Hippocampal formation (tissue), 2 donors: ENCODE measurements at places on chromosomes 6 and 20.

DNA sequence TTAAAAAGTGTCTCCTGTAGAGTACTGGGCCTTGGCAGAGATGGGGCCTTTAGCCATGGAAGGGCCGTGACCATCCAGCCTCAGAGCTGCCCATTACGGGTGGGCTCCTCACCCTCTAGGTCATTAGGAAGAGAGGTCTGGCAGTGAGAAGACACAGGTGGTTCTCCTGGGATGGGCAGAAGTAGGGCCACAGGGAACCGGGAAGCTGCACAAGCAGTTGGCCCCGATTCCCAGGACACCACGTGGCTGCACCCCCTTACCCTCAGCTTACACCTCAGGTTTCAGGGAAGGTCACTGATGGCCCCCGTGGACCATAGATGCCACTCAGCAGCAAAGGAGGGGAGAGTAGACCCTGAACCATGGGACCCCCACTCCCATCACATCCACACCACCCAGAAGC is 1.6 kb downstream of the RAET1G start:
- DNase-seq, result no peak

DNA sequence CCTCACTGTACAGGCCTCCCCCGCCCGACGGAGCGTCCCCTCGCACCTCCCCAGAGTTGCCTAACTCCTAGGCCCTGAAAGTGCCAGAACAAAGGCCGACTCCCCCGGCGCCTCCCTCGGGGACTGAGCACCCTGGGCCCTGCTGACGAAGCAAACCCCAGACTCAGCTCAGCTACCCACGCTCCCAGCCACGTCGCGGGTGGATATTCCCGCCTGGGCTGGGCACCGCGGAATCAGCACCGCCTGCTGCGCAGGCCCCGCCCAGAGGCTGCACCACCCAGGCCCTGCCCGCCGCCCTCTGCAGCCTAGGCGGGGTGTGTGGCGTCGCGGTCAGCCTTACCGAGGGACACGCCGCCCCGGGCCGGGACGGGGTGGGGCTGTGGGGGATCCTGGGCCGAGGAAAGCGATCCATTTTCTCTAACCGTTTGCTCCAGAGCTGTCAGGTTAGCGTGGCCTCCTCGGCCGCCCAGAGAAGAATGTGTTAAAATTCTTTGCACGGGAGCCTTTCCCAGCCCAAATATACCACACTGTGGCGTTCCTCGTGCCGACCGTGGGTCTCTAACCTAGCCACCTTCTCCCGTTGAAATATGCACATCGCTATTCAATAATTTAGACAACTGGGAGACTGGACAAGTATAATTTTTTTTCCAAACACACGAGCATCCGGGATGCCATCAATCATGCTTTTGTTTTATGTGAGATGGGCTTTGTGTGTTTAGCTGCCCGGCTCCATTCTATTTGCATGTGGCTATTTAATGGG is 31.4 kb downstream of the TFAP2A start:
- no peak for DNase-seq

DNA sequence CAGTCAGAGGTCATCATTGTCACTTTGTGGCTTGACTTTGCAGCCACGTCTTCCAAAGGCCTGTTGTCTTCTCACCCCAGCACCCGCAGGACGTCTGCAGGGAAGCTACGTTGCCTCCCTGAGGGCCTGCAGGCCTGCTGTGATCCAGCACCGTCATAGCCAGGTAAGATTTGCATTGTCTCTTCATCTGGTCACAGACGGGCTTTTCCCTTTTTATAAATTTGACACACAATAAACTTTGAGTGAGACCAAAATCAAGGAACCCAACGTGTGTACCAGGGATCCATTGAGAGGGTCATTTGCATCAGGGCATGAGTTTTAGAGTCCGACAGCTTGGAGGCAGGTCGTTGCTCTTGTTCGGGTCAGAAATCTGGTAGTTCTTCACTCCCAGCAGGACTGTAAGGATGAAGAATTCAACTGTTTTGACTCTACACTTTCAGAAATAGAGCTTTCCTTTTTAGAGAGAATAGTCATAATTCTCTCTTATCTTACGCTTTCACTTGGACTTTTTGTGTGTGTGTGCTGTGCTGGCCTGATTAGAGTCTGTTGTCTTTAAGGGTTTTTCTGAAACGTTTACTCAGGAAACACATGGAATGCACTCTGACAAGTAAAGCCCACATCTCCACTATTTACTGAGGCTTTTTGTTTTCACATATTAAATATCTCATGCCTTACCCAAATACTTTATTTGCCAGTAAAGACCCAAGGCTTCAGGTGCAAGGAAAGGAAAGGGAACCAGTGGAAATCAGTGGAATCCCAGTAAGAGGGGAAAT is 177.2 kb upstream of the TAB2 start:
- DNase-seq, result no peak

GRCh38 chr20:7908905-7909304 is 31.4 kb downstream of the HAO1 start:
- no peak for DNase-seq

DNA sequence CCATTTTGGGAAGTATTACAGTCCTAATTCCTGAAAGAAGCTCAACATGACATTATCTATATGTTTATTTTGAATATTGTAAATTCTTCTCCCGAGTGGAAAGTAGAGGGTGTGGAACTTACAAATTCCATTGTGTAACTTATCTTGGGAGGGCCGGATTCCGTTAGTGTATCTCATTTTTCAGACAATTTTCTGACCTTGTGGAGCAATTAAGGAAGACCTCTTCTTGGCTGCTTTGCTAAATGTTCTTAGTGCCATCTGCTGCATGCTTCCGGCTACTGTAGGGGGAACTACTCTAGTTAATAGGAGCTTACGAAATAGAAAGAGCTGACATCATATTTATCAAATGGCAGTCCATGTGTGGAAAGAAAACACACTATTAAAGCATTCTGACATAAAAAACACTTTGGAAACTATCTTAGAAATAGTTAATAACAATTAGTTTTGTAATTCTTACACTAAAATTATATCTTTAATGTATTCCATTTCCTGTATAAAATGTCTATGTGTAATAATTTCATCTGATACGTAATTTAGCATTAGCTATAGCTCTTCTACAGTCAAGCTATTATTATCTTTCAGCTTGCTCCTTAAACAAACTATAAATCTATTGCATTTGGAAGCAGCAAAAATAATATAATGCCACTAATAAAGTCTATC is 41.5 kb upstream of the KCNQ5 start:
- peak; percentile 1 for DNase-seq

- DNase-seq, result no peak
These were observed 3.7 kb upstream of the BEND3 start for GRCh38 chr6:107118976-107119375.

DNA sequence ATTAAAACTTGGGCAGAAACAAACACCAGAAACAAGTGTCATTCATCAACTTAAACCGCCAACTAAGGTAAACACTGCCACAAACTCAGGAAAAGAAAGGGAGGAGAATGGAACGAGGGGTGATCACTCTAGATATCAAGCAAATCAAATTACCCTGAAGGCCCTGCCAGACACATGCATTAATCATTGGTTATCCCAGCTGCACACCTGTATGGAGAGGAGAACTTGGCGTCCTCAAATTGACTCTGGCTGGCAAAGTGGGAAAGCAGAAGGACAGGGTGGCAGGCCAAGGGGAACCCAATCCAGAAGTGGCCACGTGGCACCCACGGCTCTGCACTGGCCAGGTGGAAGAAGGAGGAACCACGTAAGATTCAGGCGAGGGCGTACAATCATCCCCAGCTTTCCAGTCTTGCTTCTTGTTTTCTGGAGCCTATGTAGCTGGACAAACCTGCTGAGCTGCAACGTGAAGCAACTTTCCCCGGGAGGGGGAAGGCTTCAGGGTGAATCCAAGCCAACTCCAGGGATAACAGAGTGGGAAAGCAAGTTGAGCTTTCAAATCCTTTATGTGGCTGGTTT is 156.2 kb upstream of the JARID2 start:
- DNase-seq, result no peak

- no peak for DNase-seq
These were observed 1570.0 kb upstream of the DEFB115 start for GRCh38 chr20:29687438-29687837.

GRCh38 chr6:654136-654535 is 2.8 kb downstream of the HUS1B start:
- no peak for DNase-seq

GRCh38 chr6:127457456-127458064 is 1.6 kb downstream of the KIAA0408 start:
- peak; percentile 7 for DNase-seq

GRCh38 chr20:14580418-14581074 is 243.1 kb upstream of the FLRT3 start:
- no peak for DNase-seq

- no peak for DNase-seq
These were observed 47.6 kb upstream of the REV3L start for GRCh38 chr6:111530667-111531066.

- no peak for DNase-seq
These were observed 224.3 kb downstream of the TTLL2 start for GRCh38 chr6:167549213-167549612.

DNA sequence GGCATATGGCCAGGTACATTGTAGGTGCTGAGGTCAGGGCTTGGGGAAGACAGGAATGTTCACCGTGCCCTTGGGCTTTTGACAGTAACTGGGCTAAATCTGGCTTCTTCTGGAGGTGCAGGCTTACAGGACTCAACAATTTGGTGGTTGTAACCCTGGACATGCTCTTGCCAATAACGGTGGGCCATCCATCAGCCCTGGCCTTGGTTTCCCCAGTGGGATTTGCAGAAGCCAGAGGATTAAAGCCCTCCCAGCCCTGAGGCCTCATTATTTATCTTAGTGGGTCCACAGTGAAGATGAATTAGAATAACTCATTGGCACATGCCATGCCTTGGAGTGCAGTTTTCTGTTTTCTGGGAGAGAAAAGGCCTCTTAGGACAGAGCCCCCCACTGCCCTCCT is 44.0 kb downstream of the TOX2 start:
- no peak for DNase-seq

GRCh38 chr6:112027942-112028674 is 25.8 kb upstream of the CCN6 start:
- DNase-seq, result no peak

DNA sequence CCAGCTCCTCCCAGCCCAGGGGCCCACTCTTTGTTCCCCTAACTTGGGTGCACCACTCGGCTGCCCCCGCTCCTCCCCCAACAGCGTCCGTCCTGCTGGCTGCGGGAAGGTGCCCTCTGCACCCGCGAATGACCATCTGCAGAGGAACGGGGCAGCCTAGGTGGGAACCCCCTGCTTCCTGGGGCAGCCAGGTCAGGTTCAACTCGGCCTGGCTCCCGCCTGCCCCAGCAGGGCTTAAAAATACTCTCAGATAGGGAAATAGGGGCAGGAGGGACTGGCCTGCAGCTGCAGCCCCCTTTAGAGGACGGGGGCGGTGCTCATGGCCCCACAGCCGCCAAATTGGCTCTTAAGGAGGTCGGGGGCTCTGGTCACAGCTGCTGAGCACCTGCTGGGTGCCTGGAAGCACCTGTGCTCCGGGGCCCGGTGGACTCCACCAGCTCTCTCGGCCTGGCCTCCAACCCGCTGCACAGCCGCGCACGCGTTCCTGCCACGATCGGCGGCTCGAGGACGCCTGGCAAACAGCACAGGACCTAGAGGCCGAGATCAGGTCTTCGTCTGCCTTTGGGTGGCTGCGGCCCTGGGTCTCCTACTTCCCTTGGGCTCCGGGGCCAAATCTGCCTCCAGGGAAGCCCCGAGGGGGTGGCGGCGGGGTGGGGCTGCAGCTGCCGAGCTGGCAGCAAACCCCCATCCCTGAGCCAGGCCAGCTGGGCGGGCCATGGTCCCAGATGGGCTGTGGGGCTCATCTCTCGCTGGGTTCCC is 700 bp upstream of the LAMA5 start:
- DNase-seq, result no peak

DNA sequence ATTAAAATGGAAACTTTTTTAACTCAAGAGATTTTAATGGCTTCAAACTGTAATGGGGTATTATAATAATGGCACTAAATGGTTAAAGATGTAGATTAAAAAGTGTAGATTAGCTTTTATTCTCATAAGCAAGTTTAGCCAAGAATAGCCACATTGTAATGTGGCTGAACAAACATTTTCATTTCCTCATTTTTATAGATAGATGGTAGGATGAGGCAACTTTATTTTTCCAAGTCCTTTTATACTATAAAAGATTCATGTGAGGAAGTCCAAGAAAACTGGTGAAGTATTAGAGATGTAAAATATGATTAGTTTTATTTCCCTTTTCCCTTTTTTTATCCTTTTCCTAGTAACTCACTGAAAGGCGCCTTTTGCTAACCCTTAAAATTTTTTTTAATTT is 88.8 kb downstream of the ATRN start:
- DNase-seq, result peak; percentile 5

DNA sequence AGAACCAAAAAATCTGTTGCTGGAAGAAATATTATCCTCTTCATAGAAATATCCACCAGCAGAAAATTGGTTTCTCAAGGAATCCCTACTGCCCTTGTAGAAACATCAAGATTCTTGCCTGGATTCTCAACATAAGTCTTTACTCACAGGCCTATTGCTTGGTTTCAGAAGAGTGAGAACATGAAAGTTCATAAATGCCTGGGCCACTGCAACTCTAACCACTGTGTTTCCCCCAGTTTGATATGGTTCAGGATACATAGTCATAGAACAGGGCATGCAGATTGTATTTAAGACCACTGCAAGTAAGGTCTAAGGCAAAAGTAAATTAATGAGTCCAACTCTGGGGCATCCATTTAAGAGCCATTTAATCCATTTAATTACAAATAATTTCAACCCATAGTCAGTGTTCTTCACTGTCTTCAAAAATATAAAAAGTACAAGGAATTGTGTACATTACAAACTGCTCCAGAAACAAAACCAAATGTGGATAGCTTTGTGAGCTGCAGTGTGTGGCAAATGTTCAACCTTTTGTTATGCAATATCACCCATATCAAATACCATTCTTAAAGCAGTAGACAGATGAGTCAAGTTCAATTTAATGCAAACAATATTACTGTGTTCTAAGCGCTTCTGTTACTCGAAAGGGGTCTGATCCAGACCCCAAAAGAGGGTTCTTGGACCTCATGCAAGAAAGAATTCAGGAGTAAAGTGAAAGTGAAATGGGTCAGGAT is 83.3 kb downstream of the OPRM1 start:
- DNase-seq, result no peak

- peak; percentile 16 for DNase-seq
These were observed 70.8 kb upstream of the RIPOR2 start for GRCh38 chr6:25006565-25007001.

- DNase-seq, result peak; percentile 91
These were observed 42.3 kb upstream of the NAA20 start for GRCh38 chr20:19974630-19975435.

DNA sequence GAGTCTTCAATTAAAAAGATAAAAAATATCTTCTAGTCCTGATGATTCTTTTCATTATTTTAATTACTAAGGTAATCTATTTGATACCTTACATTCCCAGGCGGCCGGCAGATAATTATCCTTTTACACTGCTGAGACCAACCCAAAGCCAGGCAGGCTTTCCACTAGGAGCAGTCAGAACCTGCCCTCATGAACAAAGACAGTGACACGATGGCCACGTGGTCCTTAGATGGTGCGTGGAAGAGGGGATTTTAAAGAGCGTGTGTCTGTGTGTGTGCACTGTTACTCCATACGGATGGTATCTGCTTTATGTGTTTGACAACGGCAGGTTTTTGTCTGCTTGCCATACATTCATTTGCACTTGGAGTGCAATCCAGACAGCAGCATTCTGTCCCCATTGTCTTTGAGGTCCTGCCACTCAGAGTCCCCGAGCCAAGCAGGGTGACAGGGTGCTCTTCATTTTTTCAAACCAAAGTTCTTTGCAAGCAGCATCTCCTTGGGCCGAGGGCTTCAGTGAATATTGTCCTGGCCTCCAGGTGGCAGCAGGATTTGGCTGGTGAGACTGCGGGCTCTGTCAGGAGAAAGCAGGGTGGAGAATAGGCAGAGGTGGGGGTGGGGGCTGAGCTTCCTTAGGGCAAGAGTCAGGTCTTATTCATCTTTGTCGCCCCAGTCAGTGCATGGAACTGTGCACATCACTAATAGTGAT is 260.5 kb downstream of the NRN1 start:
- DNase-seq, result no peak

GRCh38 chr6:20769631-20770030 is 235.4 kb downstream of the CDKAL1 start:
- no peak for DNase-seq
